Muscle of leg (tissue), 16 donors: ENCODE measurements at places on chromosomes 13 and 19. TPM values are rescaled to one million over a fixed set of nuclear protein-coding genes. Genes with fewer than 3 reads are reported as not detected.
A peak's percentile ranks its signal among the peaks of the same experiment; 100 is the strongest.

GRCh38 chr19:19110410-19111135, 27.7 kb downstream of the TMEM161A start:
- no peak for DNase-seq

DNA sequence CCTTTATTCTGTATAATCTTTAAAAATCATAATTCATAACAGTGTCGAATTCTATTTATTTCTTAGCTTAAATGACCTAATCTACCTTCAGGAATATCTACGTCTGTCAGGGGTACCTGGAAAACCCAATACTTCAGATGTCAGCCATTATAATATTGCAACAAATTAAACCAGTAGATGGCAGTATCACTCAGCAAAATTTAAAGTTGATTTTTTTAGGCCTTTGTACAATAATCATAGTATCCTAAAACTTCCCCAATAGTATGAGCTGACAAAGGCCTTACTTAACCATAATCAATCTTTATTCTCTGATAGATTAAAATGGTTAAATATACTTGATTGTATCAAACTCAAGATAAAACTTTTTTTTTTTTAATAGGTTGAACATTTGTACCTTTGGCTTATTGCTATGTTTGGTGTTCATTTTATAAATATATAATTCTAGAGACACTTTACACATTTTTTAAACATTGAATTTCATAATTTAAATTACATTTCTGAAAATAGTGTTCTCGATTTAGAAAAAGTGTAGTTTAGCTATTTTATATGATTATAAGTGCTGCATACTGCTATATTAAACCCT, 830.2 kb upstream of the SPRY2 start:
- peak; percentile 43 for DNase-seq

GRCh38 chr19:19319732-19320360, 463 bp downstream of the SUGP1 start:
- DNase-seq, result no peak

DNA sequence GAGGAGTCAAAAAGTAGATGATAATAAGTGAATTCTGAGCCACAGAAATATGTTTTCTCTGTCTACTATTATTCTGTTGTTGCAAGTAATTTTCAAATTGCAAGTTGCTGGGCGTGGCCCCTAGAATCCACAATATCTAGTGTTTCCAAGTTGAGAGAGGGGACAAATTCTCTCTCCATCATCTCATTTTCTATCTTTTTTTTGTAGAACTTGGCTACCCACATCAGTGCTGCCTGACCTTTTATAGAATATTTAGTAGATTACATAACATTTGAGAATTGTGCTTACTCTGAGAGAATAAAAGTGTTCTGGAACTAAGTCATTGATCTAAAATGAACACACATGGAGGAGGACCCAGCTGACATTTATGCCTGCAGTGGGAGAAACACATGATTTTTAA, 110.9 kb upstream of the CSNK1A1L start:
- peak; percentile 96 for DNase-seq

DNA sequence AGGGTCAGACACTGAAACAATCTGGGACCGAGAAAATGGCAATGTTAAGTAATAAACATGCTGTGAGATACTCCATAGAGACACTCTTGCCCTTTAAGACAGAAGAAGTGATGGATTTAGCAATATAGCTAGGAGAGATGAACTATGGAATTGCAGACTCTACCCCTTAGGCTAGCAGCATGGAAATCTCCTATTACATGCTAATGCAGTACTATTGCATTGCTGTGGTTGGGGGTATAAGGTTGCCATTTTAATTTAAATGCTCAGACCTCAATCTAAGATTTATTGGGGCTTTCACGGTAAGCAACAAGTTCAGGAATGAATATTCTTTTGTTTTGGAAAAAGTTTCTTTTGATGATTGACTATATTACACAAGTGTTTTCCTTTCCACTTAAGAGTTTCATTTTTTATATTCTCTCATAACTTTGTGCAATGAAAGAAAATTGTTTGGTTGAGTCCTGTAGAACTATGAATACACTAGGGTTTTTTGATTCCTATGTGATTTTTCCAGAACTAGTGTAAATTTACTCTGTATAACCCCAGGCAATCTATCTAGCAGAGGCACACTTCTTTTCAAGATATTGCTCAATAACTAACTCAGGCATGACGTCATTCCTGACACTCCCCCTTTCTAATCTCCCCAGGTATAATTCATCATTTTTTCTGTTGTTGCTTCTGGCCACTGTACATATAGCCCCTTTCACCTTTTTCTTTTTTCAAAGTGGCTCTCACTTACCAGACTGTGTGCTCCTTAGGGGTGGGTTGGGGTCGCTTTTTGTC, 394.7 kb upstream of the KLF12 start:
- DNase-seq, result no peak

- DNase-seq, result no peak
Observed at GRCh38 chr13:20359335-20359734, 127.2 kb upstream of the GJB6 start.

DNA sequence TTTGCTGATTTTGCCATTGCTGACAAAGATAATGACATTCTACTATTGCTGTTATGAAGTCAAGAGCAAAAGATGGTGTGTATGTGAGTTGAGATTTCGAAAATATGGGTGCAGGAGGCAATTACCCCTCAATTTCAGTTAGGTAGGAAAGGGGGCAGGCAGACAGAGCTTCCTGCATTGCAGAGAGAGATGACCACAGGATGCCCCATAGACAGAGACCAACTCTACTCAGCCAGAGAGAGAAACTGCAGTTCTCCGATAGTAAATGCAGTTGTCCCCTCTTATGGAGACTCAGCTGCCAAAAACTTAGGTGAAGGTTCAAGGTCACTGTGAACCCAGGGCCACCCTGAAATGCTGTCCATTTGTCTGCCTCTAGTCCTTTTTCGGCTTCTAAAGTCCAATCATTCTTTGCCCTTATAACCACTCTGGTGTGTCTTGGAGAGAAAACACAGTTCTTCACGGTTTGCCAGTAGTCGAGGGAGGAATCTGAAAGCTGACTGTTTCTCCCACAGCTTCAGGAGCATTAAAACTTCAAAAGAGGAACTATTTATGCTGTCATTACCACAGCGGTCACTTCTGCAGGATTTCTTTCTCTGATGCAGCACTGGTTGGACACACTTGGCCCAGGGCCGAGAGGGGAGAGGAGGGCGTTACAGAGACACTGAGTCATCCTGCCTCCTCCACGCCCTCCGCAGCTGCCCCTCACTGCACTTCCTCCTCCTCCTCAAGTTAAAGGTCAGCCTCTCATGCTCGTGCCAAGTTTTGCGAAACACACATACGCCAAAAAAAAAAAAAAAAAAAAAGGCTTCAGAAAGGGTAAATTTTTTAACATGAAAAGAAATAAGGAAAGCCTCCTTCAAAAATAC, 264.3 kb downstream of the FOXO1 start:
- peak; percentile 96 for DNase-seq

GRCh38 chr19:1154731-1155351, 19.2 kb downstream of the SBNO2 start:
- DNase-seq, result peak; percentile 74

The FFAR1 gene
- polyA plus RNA-seq, result not detected

The C19orf81 gene
- polyA plus RNA-seq, result 1.3 TPM

The KHSRP gene
- polyA plus RNA-seq, result 239 TPM
